Fibroblast of lung (primary cell): ENCODE measurements at places on chromosomes 4 and X. TPM values are rescaled to one million over a fixed set of nuclear protein-coding genes. Genes with fewer than 3 reads are reported as not detected.

Gene CT45A5
- not detected in 2 replicates for total RNA-seq

Gene XG
- 1.3 and 4.1 TPM in 2 replicates for total RNA-seq

Gene BST1
- total RNA-seq: 14.6 and 15.7 TPM in 2 replicates

Gene SUPT20HL2
- total RNA-seq: not detected in 2 replicates
